Activated CD4-positive, alpha-beta T cell treated with anti-CD3 and anti-CD28 coated beads, Interleukin-10, Interleukin-2, amounts not matched to agents 100 ng/mL and 50 ng/mL, durations not matched to agents 16 hours and 8 hours (primary cell): ENCODE measurements at places on chromosomes 13 and 19.
A peak's percentile ranks its signal among the peaks of the same experiment; 100 is the strongest.

- no peak for DNase-seq
These were observed 13.3 kb downstream of the ZNF574 start for GRCh38 chr19:42089191-42089750.

DNA sequence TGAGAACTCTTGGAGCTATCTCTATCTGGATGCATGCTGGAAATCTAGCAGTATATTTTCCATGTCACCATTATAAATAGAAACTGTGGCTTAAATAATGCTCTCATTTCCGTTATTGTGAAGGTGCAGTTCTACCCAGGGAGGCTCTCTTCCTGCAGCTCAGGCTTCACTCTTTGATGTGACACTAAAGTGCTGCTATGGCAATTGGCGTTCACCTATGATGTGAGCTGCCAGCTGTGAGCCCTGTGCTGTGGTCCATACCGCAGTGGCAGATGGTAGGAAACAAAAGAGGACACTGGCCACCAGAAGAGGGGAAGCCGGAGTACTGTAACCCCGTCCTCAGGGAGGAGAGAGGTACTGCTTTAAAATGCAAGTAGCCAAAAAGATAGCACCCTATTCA is 40.6 kb upstream of the ZNF681 start:
- DNase-seq = peak; percentile 19

GRCh38 chr13:22278336-22278929 is 607.6 kb downstream of the FGF9 start:
- peak; percentile 52 for DNase-seq

GRCh38 chr19:1766800-1767352 is 13.6 kb downstream of the ONECUT3 start:
- DNase-seq = no peak

DNA sequence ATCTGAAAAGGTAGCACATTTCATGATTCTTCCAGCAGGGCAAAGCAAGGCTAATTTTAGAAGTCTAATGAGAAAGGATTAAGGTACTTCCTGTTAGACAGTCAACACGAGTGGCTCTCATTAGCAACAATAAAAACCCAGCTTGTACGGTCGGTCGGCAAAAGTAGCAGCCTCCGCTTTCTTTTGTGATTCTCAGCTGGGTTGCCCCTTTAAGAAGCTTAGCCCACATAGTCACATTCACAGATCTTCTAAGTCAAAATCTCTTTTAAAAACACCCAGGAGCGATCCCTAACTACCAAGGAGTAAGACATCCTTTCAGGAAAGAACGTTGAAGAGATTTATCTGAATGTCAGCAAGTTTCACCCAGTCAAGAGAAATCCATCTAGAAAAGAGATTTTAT is 684.8 kb downstream of the DIAPH3 start:
- no peak for DNase-seq

- DNase-seq = peak; percentile 54
These were observed 43.1 kb downstream of the PCCA start for GRCh38 chr13:100131863-100132574.

- no peak for DNase-seq
These were observed 8.6 kb downstream of the EPN1 start for GRCh38 chr19:55683449-55684261.

- no peak for DNase-seq
These were observed 36.5 kb downstream of the TDRD3 start for GRCh38 chr13:60433505-60433904.
